ENCODE measurements at places on chromosomes 7 and 10. TPM values are rescaled to one million over a fixed set of nuclear protein-coding genes. Genes with fewer than 3 reads are reported as not detected.

DNA sequence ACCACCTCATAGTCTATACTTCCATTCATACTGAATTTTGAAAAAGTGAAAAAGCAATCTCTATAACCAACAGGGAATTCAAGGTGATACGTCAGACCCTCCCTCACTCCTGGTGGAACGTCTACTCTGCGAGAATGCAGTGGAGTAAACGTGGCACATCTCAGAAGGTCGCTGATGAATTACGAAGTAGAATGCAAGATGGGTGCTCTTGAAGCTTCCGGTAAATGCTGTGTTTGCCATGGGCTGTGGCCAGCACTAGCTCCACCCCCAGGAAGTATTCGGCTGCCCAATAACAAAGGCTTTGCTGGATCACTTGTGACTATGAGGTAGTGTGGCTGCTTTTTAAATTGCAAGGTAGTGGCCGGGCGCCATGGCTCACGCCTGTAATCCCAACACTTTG lies 226.0 kb downstream of the PRPF18 start:
- no peak overlapping the region for H3K27ac ChIP-seq
- H3K4me1 ChIP-seq = peaks cover 24% of the 10 kb centered on the region
- no peaks in the 10 kb centered on the region for H3K36me3 ChIP-seq
- H3K27me3 ChIP-seq = no peaks in the 10 kb centered on the region
- H3K4me3 ChIP-seq = no peak overlapping the region

DNA sequence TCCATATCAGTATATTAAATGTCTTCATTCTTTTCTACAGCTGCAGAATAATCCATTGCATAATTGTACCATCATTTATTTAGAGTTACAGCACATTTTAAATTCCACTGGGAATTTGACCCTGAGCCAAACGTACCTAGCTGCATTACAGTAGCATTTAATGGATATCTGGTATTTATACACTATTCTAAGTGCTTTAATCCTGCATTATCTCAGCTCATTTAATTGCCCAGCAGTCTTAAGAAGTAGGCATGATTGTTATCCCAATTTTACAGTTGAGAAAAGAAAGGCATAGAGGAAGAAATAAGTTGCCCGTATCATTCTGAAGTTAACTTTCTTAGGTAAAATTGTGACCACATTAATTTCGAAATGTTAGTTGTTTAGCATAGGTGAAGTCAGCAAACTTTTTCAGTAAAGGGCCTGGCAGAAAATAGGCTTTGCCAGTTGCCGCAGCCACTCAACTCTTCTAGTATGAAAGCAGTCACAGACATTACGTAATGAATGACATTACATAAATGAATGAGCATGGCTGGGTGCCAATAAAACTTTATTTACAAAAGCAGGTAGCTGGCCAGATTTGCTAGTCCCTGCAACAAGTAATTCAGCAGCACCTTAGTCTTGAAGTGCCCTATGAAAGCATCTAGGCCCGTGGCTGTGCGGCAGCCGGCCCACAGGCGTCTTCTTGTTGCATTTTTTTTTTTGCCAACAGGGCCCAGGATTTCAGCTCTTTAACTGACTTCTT lies 30.0 kb downstream of the GUSB start:
- DNase-seq = no peak
- H3K4me1 ChIP-seq = no peaks in the 10 kb centered on the region
- no peak overlapping the region for H3K4me3 ChIP-seq
- no peaks in the 10 kb centered on the region for H3K27me3 ChIP-seq
- no peak overlapping the region for H3K27ac ChIP-seq
- H3K36me3 ChIP-seq = peaks cover 11% of the 10 kb centered on the region

- peaks cover 32% of the 10 kb centered on the region for H3K36me3 ChIP-seq
- H3K4me1 ChIP-seq = peaks cover 33% of the 10 kb centered on the region
- no peak overlapping the region for H3K4me3 ChIP-seq
- peak overlapping the region; percentile 47 for H3K27ac ChIP-seq
These were observed 74.0 kb downstream of the FGFR2 start for GRCh38 chr10:121524157-121524817.

- no peak for DNase-seq
- H3K36me3 ChIP-seq = no peaks in the 10 kb centered on the region
- H3K27me3 ChIP-seq = no peaks in the 10 kb centered on the region
- no peak overlapping the region for H3K27ac ChIP-seq
These were observed 194.0 kb downstream of the AHR start for GRCh38 chr7:17492437-17492836.

GRCh38 chr10:103576862-103577261 lies 83.4 kb downstream of the NEURL1 start:
- H3K27me3 ChIP-seq = no peaks in the 10 kb centered on the region
- no peaks in the 10 kb centered on the region for H3K36me3 ChIP-seq
- H3K4me3 ChIP-seq = no peak overlapping the region
- no peak for DNase-seq
- H3K27ac ChIP-seq = no peak overlapping the region

GRCh38 chr7:128882134-128882533 lies 19.5 kb downstream of the ATP6V1F start:
- H3K27me3 ChIP-seq = no peaks in the 10 kb centered on the region
- no peak overlapping the region for H3K27ac ChIP-seq
- no peaks in the 10 kb centered on the region for H3K36me3 ChIP-seq

The SPDYE5 gene
- not detected for total RNA-seq

The GRM3 gene
- 1.9 TPM for total RNA-seq

The LMOD2 gene
- total RNA-seq = not detected

The FGFR2 gene
- 106 TPM for total RNA-seq

The PDE6C gene
- total RNA-seq = not detected
